Activated CD4-positive, alpha-beta memory T cell treated with anti-CD3 and anti-CD28 coated beads, Interleukin-2, amount 10 ng/mL, durations not matched to agents 7 days and 5 days (primary cell): ENCODE measurements at places on chromosomes 5 and 9. TPM values are rescaled to one million over a fixed set of nuclear protein-coding genes. Genes with fewer than 3 reads are reported as not detected.

Gene MED27
- 22.6 TPM for total RNA-seq

DNA sequence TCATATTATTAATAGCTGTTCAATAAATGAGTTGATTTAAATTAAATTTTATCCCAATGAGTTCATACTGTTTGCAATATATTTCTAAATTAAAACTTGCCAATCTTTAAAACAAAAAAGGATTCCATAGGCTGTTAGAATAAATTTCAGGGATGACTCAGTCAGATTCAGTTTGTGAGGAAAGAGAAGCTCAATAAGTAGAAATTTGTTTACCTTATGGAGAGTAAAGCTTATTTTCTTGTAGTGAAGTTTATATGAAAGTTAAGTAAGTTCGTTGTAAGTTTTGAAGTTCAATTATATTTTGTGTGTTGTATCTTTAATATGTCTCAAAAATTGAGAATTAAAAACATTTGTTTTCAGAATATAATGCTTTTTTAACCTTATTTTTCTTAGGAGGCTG, 29.0 kb downstream of the GPBP1 start:
- H3K4me1 ChIP-seq: peaks cover 40% of the 10 kb centered on the region
- no peaks in the 10 kb centered on the region for H3K27me3 ChIP-seq
- H3K36me3 ChIP-seq: peaks cover 34% of the 10 kb centered on the region

Gene LOX
- total RNA-seq: not detected

Gene HDAC3
- 72.0 TPM for total RNA-seq

- peaks cover 4% of the 10 kb centered on the region for H3K4me1 ChIP-seq
- H3K4me3 ChIP-seq: no peak overlapping the region
- no peaks in the 10 kb centered on the region for H3K36me3 ChIP-seq
- H3K27ac ChIP-seq: no peak overlapping the region
- no peaks in the 10 kb centered on the region for H3K27me3 ChIP-seq
Measured at GRCh38 chr9:125758986-125759763, 12.0 kb downstream of the PBX3 start.

DNA sequence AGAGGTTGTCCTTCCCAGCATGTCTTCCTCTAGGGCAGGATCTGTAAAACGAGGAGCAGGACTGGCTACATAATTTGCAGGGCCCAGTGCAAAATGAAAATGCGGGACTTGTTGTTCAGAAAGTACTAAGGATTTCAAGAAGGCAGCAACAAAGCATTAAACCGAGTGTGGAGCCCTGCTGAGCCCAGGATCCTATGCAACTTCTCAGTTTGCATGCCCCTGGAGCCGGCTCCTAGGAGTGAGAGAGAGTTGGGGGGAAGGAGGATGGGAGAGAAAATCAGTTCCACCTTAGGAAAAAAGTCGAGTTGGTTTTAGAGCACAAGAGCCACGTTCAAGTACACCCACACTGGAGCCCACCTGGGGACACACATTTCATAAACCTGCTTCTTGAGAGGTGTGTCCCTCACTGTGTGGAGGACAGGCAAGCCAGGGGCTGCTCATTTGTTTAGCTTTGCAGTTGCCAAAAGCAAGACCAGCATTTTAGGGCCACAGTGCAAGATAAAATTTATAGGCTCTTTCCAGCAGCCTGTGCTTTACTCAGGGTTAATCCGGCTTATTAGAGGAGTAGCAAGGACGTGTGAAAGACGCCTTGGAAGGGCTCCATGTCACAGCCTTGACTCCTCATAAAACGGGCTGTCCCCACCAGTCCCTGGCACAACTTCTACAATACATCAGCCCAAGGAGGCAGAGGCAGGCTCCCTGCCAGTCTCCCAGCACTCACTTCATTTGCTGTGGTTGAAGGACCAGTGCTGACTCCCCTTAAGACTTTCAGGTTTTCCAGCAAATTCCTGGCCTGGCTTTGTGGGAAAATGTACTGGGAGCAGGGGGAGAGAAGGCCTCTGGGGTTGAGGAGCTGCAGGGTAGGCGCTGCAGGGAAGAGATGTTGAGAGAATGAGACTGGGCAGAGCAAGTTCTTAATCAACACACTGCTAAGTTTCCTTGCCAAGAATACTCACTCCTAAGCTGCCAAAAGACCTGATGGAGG, 159.7 kb upstream of the SEMA6A start:
- H3K4me1 ChIP-seq: no peaks in the 10 kb centered on the region
- DNase-seq: no peak
- H3K27ac ChIP-seq: no peak overlapping the region
- no peak overlapping the region for H3K4me3 ChIP-seq
- no peaks in the 10 kb centered on the region for H3K36me3 ChIP-seq
- no peaks in the 10 kb centered on the region for H3K27me3 ChIP-seq

Gene KIF4B
- total RNA-seq: not detected

GRCh38 chr9:94912700-94913249, 186.3 kb downstream of the AOPEP start:
- H3K27ac ChIP-seq: no peak overlapping the region
- no peaks in the 10 kb centered on the region for H3K36me3 ChIP-seq
- H3K27me3 ChIP-seq: no peaks in the 10 kb centered on the region
- no peak overlapping the region for H3K4me3 ChIP-seq
- peaks cover 15% of the 10 kb centered on the region for H3K4me1 ChIP-seq

- H3K4me1 ChIP-seq: no peaks in the 10 kb centered on the region
- peaks cover 33% of the 10 kb centered on the region for H3K27me3 ChIP-seq
- H3K4me3 ChIP-seq: no peak overlapping the region
- H3K27ac ChIP-seq: no peak overlapping the region
- H3K36me3 ChIP-seq: no peaks in the 10 kb centered on the region
Measured at GRCh38 chr5:69032009-69032408, 61.8 kb upstream of the SLC30A5 start.
